ENCODE measurements at places on chromosomes 6 and 20.

- no peak for DNase-seq
These were observed 23.6 kb downstream of the LRP11 start for GRCh38 chr6:149840345-149841075.

GRCh38 chr6:48542191-48542590 is 431.2 kb upstream of the PTCHD4 start:
- DNase-seq, result no peak

DNA sequence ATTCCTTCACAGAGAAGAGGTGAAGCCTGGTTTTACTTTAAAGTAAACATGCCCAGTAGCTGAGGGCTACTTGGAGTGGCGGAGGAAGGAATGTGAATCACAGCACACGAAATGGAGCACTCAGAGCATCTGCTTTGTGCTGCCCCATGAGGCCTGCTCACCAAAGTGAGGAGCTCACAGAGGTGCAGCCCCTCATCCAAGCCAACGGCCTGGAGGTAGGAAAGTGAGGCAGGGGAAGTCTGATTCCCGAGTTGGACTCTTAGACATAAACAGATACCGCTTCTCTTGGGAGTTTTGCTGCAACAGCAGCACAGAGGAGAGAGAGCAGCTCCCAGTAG is 3.6 kb downstream of the YTHDF1 start:
- DNase-seq, result no peak

DNA sequence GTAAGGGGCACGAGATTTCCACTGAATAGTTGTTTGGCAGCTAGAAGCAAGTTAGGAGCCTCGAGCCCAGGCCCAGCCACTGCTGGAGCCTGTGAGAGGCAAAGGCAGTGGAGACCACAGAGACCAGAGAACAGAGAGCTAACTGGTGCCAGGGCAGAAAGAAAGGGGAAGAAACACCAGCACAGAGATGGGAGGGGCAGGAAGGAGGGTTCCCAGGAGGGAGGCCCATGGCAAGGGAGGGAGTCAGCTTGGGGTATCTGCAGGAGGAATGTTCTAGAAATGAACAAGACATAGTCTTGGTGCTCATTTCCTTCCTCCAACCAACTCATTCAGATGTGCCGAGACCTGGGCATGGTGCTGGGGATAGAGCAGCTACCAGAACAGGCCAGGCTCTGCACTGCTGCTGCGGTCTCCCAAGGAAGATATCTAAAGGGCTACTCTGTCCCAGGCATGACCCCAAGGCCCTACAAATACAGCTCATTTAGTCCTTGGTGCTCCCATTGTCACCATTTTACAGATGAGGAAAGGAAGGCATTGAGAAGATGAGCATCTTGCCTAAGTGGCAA is 10.7 kb downstream of the ANGPT4 start:
- DNase-seq, result no peak

GRCh38 chr6:10332111-10332510 is 82.8 kb downstream of the TFAP2A start:
- no peak for DNase-seq

- DNase-seq, result no peak
These were observed 233.7 kb upstream of the ZFP64 start for GRCh38 chr20:52425253-52425652.

DNA sequence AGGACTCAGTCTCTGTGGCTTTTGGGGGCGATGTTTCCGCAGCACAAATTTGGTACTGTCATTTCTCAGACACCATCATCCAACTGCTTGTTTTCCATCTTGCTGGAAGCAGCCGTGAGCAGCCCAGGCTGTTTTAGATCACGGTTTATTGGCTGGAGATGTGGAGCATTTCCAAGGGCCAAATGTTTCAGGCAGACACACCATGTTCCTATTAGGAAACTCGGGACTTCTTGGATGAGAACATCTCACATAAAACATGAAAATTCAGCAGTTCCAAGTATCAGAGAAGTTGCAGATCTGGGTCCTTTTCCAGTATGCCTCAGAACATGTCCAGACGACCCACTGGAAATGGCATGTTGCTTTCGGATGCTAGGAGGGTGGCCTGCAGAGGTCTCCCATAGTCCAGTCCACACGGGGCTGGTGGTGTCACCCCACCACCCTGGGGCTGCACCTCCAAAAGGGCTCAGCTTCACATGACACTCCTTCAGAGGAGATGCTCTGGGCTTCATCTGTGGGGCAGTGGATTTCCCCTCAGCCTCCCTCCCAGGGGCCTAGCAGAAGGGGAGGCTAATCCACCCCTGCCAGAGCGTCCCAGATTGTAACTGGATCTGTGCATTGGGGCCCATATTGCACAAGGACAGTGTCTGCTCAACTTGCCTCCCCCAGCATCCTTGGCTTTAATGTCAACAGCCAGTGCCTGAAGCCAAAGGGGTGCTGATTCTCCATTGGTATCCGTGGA is 176.3 kb downstream of the SCP2D1 start:
- DNase-seq, result no peak

GRCh38 chr6:151493804-151494234 is at the start of gene CCDC170:
Gene CCDC170, plus strand, starts transcription at chr6:151494017. Its CDS starts 112 bp downstream, at chr6:151494129.
- no peak for DNase-seq

GRCh38 chr6:75428204-75428603 is 65.4 kb downstream of the FILIP1 start:
- DNase-seq, result no peak

DNA sequence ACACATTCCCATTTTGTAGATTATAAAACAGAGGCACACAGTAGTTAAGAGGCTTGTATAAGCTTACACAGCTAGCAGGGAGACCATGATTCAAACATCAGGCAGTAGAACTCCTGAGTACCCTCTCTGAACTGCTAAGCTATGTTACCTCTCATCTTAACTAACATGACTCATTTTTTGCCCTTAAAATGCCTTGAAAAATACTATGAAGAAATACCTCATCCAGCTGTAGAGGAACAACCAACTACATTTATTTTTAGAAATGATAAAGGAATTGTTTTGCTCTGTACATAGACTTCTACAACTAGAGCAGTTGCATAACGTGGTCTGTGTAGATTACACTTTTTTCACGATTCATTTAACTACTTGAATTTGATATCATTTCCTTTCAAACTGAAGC is 102.1 kb downstream of the FLRT3 start:
- no peak for DNase-seq

Data from activated CD8-positive, alpha-beta memory T cell treated with anti-CD3 and anti-CD28 coated beads for 1 hour (primary cell).